Hippocampal formation (tissue), 2 donors: ENCODE measurements at places on chromosomes 5 and 9.

DNA sequence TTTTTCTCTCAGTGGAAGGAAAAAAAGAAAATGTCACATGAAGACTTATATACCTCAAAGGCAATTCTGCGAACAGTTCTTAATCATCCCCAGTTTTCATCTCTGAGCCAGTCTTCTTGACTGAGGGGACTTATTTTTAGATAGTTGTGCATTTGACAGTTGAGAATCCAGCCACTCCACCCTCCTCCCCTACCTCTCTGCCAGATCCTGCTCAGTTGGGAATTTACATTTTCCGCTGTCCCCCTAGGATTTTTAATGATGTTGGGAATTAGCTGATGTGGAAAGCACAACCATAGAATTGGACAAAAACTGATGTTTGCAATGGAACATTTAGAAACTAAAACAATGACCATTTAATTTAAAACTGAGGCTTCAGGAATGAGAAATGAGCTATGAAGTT is 194.3 kb upstream of the PIK3R1 start:
- no peak for DNase-seq

DNA sequence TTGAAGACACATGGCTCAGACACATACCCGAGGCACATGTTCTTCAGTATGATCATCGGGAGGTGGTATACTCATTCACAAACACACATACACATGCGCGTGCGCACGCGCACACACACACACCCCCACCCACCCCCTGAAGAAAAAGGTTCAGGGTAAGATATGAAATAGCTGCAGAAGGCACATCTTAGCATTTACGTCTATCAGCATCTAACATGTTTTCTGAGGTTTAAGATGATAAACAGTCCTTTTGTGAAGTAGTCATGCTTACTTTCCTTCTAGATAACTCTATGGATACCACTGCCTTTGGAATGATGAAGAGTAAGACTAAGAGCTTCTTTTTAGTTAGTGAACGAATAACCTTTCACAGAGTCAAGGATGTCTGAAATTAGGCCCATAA is 105.1 kb upstream of the GNA14 start:
- no peak for DNase-seq

- DNase-seq, result no peak
These were observed 67.6 kb upstream of the LHFPL2 start for GRCh38 chr5:78716206-78716605.

DNA sequence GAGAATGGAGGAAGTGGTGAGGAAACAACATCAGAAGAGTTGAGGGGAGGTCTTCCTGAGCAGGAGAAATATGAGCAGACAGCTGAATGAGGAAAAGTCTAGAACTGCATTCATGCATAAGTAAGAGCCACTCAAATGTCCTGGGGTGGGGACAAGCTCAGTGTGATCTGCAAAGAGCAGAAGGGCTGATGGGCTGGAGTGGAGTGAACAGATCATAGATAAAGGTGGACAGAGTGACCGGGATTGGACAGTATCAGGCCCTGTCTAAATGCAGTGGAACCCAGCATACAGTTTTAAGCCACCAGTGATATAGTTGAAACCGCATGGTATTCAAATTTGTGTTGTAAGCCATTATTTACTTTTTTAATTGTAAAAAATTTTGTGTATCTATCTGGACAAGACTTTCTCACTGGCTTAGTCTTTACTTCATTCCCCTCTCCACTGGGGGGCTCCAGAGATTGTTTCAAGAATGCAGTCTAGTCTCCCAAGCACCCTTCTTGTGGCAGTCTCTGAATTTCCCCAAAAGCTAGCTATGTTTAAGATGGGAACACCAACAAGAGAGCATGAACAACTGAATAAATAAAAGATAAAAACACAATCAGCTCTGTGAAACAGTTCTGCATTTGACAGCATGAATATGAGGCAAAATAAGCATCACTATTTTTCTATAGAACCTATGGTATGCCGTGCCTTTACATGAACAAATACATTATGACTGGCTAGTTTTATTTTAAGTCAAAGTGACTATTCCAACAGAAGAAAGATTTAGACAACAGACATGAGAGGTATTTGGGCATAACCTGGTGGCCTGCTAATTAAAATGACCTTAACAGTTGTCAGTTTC is 10.7 kb upstream of the STK32A start:
- peak; percentile 23 for DNase-seq

DNA sequence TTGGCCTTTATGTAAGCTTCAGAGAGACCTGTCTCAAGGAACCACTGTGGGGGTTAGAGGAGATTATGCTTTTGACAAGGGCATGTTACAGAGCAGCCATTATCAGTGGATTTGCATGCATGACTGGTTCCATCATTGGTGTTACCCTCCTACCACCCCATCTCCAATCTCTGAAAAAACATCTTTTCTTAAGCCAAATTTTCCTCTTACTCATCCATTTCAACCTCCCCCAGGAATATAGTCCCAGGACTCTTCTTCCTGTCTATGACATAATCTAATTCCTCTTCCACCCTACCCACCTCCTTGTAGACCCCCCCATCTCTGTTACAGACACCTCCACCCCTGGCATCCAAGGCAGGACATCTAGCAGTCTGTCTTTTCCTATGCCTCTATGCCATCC is 33.1 kb upstream of the ADRB2 start:
- DNase-seq, result no peak

DNA sequence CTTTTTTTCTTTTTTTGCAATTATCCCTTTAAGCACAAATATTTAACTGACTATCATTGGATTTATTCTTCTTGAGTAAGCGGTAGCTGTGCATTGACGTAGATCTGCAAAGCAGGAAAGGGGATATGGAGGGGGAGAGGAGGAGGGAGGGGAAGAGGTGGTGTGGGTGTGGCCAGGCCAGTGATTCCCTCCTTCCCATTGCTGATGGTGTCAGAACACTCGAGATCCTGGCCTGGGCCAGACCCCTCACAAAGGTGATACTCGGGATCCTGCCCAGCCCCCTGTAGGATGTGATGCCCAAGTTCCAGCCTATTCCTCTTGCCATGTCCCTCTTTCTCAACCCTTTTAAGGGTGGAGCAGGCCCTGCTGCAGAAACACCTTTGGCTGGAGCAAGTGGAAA is 9.9 kb downstream of the SLC36A3 start:
- DNase-seq, result no peak

DNA sequence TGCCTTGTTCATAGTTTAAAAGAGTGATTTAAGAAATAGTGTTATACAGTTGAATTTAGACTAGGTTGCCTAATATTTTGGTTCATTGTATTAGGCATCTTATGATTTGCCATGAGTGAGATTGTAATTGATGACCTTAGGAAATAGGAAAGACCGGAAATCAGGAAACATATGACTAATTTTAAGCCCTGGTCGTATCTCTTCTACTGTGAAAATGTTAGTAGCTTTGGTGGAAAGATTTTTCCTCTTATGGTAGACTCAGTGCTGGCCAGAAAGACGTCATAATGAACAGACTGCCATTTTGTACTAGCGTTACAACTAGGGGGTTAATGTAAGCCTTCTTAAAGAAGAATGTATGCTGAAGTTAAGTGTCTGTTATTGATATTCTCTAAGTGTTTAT is 21.7 kb downstream of the SMARCA2 start:
- DNase-seq, result no peak

DNA sequence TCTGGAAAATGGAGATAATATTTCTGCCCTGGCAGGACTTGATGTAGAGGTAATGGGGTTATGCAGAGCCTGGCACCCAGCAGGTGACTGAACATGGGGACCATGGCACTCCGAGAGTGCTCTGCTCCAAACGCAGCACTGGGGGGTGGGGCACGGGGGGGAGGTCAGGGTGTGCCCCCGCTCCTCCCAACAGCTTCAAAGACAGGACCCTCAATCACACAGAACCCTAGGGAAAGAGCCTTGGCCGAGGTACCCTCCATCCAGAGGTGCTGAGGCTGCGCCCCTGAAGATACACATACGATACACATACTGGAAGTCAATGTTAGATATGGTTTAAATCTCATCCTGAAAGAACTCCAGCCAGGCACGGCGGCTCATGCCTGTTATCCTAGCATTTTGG is 26.6 kb upstream of the CEP72 start:
- no peak for DNase-seq

- DNase-seq, result no peak
These were observed 136.4 kb upstream of the PCSK5 start for GRCh38 chr9:75754080-75754479.

- no peak for DNase-seq
These were observed 106.7 kb upstream of the OSMR start for GRCh38 chr5:38739011-38739704.

DNA sequence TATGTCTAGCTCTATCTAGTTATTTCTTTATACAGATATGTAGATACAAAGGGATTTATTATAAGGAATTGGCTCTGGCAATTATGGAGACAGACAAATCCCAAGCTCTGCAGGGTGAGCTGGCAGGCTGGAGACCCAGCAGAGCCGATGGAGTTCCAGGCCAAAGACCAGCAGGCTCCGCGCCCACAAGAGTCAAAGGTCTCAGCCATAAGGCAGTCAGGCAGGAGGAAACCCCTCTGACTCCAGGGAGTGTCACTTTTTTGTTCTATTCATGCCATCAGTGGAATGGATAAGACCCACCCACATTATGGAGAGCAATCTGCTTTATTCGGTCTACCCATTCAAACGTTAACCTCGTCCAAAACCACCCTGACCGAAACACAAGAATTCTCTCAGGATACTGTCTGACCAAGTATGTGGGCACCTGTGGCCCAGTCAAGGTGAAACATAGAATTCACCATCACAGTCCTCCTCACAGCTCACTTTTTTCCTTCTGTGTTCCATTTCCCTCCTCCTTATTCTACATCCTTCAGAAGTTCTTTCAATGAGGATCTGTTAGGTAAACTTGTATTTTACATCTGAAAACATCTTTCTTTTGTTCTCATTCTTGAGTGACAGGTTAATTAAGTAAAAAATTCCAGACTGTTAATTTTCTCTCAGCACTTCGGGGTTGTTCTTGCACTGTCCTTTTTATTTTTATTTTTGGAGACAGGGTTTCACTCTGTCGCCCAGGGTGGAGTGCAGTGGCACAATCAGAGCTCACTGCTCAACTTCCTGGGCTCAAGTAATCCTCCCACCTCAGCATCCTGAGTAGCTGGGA is 21.2 kb downstream of the RNF130 start:
- no peak for DNase-seq

- no peak for DNase-seq
These were observed 35.5 kb downstream of the OR2Y1 start for GRCh38 chr5:180704362-180704761.

DNA sequence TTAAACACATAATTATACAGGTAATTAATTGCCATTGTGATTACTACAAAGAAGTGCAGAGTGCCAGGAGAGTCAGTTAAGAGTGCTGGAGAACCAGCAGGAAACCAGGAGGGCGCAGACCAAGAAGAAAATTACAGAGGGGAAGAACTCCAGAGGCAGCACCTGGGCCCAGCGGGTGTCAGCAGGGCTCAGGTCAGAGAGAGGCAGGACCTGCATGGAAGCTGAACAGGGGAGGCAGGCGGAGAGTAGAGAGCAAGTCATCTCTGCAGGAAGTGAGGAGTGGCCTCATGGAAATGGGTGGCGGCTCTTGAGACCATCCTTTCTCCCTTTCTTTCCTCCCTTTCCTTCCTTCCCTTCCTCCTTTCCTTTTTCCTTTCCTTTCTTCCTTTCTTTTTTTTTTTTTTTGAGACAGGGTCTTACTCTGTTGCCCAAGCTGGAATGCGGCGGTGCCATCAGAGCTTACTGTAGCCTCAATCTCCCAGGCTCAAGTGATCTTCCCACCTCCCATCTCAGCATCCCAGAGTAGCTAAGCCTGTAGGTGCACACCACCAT is 4.0 kb upstream of the ZBTB34 start:
- no peak for DNase-seq

DNA sequence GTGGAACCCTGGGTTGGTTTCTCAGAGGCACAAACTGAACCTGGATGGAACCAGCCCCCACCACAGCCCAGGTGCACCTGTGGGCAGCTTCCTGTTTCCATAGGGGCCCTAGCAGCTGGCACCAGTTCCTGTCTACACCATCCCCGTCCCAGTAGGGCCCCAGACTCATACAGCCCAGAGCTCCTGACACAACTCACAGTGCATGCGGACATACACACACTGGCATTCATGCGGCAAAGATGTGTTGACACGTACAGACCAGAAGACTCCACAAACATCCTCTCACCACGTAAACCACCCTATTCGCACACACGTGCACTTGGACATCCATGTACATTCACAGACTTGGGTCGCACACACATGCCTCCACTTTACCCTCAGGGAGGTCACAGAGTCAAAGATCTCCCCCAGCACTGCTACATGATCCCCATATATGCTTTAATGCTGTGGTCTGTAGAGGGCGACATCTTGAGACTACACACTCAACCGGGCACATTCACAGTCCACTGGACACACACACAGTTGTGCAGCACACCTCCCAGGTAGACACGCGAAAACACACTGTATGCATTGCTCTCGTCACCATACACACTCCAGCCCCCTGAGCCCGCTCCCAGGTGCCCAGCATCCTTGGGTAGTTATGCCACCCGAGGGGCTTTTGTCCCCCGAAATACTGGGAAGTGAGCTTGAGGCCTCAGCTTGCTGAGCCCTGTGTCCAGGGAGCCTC is 22.4 kb downstream of the CXXC5 start:
- DNase-seq, result no peak

- no peak for DNase-seq
These were observed 716.0 kb downstream of the KCTD16 start for GRCh38 chr5:144886668-144887067.

DNA sequence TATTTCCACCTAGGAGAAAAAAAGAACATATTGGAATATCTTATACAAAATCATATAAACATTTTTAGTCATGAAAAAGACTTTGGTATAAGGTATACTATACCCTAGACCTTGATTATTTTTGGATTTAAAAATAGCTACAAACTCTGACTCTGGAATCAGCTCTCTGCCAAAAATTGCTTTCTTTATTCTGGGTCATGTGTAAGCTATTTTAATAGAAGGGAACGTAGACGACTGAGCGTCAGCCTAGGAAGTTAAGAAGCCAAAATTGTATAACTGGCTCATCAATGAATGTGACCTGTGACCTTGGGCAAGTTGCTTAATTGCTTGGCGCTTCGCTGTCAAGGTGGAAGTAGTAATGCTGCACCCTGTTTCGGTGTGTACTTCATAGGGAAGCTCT is 157.1 kb downstream of the PARP8 start:
- no peak for DNase-seq

- DNase-seq, result no peak
These were observed 53.8 kb upstream of the FBN2 start for GRCh38 chr5:128591598-128592455.

DNA sequence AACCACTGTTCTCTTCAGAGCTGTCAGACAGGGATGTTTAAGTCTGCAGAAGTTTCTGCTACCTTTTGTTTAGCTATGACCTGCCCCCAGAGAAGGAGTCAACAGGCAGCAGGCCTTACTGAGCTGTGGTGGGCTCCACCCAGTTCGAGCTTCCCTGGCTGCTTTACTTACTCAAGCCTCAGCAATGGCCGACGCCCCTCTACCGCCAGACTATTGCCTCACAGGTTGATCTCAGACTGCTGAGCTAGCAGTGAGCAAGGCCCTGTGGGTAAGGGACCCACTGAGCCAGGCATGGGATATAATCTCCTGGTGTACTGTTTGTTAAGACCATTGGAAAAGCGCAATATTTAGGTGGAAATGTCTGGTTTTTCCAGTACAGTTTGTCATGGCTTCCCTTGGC is 229.6 kb downstream of the TMEM167A start:
- DNase-seq, result no peak
